ENCODE measurements at places on chromosomes 7 and 10.

GRCh38 chr7:157811946-157812345, 475.1 kb downstream of the DNAJB6 start:
- DNase-seq, result no peak

GRCh38 chr10:60286559-60286958, 103.1 kb downstream of the ANK3 start:
- no peak for DNase-seq

- DNase-seq, result no peak
Observed at GRCh38 chr10:73865107-73865458, 9.3 kb downstream of the CAMK2G start.

DNA sequence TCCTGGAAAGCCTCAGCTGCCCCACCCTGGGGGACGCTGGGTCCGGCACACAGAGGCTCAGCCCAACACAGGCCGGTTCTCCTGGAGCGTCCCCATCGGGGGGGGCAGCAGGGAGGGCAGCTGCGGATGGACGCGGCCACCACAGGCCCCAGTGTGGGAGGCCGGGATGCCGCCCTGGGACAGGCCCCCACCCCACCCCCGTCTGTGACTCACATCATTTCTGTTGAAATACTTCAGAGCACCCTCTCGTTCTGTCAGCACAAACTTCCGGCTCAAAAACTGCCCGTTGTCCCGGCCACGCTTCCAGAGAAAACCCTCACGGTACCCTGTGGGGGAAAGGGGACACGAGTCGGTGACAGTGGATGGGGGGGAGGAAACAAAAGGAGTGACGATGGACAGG, 28.5 kb downstream of the GET4 start:
- DNase-seq, result no peak

DNA sequence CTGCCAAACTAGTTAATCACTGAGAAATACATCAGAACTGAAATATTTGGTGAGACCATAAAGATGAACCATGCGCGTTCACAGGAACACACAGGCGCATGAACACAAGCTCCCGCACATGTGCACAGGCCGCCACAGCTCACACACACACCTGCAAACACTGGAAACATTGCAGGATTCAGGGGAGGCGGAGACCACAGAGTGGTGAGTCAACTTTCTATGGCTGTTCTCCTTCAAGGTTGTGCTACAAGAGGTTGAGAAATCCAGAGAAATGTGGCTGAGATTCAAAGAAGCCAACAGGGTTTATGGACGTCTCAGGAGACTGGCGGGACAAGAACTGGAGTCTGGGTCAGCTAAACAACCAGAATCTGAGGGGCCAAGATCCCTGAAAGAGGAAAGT, 17.8 kb downstream of the ESYT2 start:
- DNase-seq, result no peak

GRCh38 chr7:24880886-24881285, 99.1 kb downstream of the OSBPL3 start:
- no peak for DNase-seq

All from BE2C (cell line).